T47D (cell line): ENCODE measurements at places on chromosomes 11 and 22.

- no peak for DNase-seq
Observed at GRCh38 chr11:25899617-25900160, 432.2 kb upstream of the ANO3 start.

DNA sequence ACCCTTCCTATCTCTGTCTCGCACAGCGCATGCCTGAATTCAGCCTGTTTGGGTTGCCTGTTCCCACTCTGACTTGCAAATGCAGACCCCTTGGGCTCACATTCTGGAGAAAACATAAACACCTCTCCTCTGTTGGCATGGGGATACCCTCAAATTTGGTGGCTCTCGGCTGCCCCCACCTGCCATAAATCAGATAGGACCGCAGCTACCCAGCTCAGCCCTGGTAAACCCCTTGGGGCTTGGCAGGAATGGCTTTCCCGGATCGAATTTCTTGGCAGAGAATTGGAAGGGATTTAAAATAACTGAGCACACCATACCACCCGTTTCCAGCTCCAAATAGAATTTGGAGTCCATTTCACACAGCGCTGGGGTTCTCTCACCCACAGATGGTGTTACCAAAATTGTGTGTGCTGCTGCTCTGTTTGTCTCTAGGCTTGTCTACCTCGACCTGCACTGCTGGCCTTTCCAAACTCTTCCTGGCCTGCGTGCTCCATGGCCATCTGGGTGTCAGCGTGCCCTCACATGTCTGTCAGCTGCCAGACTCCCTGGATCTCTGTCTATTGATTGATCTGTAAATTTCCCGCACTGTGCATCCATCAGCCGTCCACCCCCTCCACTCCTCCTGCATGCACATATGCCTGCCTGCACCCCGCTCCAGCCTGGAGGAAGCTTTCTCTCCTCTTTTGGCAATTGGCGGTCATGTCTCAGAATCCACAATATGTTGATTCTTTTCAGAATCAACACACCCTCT, 134.0 kb downstream of the NTM start:
- DNase-seq: no peak

- no peak for DNase-seq
Observed at GRCh38 chr11:84790849-84791427, 836.2 kb downstream of the DLG2 start.

- no peak for DNase-seq
Observed at GRCh38 chr11:96318850-96319249, 24.1 kb downstream of the MAML2 start.

DNA sequence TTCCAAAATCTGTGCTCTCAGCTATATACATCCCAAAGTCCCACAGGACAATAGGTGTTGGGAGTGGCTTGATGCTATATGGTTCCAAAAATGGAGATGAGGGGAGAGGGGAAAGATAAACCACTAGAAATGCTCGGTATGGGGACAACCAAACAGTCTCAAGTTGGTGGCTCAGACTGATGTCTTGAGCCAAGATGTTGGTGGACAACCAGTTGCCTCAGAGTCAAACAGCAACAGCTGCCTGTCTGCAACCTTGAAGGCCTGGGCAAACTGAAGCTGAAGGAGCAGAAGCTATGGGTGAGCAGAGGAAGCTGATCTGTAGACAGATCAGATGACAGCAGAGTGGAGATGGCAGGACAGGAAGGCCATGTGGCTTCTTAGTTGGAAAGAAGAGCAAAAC, 4.0 kb downstream of the RRP8 start:
- DNase-seq: no peak

GRCh38 chr11:96607864-96608558, 218.2 kb downstream of the JRKL start:
- no peak for DNase-seq

- DNase-seq: no peak
Observed at GRCh38 chr11:119907878-119908572, 179.0 kb upstream of the NECTIN1 start.

DNA sequence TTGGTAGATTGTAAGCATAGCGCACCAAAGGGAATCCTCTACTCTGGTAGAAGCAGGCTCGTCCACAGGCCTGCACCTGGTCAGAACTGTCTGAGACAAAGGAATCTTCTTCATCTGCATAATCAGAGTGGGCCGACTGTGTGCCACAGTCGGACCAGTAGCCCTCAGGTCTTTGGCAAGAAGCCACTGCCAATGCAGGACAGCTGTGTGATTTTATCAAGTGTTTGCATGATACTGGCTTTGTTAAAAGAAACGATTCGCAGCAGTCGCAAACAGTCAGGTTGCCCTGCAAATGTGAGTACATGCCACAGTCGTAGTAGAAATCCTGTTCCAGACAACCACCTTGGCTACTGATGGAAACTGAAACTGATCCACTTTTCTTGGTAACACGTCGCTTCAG, 4.9 kb upstream of the CCDC34 start:
- peak; percentile 37 for DNase-seq

DNA sequence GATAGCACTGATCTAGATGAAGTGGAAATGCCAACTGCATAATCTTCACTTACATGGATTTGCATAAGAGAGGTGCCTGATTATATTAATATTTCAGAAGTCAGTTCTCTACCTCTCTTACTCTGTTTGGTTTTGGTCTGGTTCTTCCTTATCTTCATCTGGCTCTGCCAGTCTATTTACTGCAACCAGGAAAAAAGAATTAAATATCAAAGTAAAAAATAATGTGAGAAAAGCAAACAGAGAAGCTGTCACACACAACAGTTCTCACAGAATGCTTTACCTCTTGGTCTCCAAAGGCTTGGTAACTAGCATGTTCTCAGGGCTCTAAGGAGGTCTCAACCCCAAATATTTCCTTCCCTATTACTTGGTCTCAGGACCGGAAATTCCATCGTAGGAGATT, 6.7 kb downstream of the VSIG10L2 start:
- DNase-seq: peak; percentile 62

GRCh38 chr22:36409911-36410756, 22.4 kb upstream of the MYH9 start:
- DNase-seq: peak; percentile 98

GRCh38 chr22:35275580-35275979, 18.3 kb downstream of the HMGXB4 start:
- DNase-seq: no peak

- no peak for DNase-seq
Observed at GRCh38 chr11:72349616-72350218, 84.6 kb downstream of the CLPB start.

GRCh38 chr22:20147237-20147988, 3.4 kb downstream of the CCDC188 start:
- DNase-seq: no peak

DNA sequence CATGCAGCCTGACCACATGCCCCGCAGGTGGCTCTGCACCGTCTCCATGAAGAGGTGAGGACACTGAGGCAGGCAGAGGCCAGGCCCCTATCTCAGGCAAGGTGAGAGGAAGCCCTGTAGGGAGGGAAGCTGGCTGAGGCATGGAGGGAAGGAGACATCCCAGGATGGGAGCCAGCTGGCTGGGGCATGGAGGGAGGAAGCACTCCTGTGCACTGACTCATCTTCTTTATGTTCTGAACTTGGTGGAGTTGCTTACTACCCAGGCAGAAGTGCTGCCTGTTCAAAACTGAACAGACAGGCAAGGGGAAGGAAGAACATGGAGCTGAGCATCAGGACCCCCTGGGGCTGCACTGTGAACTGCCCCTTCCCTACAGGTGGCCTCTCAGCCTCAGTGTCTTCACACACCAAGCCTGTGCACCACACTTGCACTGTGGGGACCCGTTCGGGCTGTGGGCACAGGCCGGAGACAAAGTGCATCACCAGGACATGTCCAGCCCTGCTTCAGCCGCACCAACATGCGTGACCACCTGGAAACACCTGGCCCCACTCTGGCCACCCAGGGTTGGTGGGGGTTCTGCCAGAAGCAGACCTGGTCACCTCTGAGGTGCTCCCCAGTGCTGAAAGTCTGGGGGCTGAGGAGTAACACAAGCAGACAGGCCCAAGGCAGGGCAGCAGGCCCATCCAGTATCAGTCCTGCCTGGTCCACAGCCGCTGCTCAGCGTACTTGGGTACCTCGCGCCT, 55.5 kb downstream of the DGCR2 start:
- DNase-seq: no peak

DNA sequence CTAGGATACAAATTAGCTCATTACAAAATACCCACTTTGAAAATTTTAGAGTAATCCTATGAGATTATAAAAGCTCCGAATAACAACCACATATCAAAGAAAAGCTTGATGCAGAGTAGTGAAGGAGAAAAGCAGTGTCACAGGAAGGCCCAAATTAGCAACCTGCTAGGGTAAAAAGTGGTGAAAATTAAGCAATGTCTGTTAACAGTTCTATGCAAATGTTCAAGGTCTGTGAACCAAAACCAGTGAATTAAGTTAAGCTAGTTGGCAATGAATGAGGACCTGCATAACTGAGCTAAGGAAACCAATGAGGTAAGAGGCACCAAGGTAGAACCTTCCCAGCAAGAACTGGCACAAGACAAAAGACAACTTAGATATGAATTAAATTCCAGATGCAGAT, 29.6 kb downstream of the PRDM10 start:
- DNase-seq: no peak

DNA sequence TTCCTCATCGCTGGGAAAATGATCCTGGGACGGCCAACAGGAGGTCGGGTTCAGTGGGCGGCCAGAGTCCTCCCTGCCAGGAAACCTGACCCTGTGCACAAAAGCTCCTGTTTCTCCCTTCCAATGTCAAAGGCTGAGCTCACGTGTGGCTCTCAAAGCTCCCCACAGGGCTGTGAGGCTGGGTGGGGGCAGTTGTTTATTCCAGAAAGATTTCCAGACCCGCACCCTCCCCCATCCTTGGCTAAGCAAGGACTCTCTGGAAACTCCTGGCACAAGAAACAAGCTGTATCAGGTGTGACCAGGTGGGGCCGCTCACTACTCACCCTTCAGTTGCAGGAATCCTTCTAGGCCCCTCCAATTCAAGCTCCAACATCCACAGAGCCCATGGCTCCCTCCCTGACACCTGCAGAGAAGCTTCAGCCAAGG, 131.9 kb downstream of the SHANK2 start:
- peak; percentile 86 for DNase-seq

DNA sequence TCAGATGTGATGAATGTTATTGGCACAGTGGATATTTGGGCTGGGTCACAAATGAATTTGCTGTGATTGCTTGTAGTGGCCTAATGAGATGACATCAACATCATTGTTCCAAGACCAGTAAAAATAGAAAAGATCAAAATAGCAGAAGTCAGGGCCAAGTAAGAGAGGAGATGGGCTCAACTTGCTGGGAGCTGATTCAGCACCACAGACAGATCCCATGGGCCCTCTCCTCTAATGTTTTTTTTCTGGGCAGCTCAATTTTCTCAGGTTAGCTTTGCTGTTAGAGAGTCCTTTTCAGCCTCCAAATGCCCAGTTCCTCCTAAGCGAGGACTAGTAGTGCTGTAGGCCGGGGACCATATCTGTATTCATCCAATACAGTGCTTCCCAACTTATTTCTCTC, 86.0 kb upstream of the IZUMO1R start:
- peak; percentile 25 for DNase-seq

DNA sequence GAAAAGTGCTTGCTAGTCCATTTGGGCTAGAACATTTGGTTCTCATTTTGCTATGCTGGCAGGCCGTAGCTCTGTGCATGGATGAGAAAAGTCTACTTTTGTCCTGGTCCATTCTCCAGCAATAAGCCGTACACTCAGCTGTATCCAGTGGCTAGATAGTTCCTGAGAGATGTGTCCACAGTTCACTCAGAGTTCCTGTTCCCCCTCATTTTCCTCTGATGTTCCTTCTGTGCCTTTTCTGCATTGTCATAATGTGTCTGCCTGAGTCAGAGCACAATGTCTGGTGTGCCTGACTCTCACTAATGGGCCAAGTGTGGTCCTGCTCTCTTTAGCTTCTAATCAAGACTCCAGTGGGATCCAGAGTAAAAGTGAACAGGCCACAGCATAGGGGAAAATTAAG, 215.7 kb upstream of the CTSC start:
- no peak for DNase-seq

GRCh38 chr11:17102462-17102861, 25.0 kb upstream of the RPS13 start:
- no peak for DNase-seq

DNA sequence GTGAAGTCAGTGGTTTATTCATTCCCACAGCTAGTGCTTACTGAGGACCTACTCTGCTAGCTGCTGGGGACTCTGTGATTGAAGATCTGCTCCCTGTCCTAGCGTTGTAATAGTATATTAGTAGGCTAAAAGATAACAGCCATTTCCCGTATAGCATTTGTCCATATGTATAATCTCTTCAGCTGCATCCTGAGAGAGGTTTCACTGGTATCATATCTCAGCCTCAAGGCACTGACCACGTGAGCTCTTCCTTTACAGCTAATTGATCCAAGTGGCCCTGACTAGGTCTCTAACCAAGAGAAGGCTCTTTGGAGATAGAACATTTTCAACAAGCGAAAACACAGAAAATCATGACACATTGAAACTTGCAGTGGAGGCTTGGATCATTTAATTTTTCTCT, 110.2 kb downstream of the APIP start:
- no peak for DNase-seq

DNA sequence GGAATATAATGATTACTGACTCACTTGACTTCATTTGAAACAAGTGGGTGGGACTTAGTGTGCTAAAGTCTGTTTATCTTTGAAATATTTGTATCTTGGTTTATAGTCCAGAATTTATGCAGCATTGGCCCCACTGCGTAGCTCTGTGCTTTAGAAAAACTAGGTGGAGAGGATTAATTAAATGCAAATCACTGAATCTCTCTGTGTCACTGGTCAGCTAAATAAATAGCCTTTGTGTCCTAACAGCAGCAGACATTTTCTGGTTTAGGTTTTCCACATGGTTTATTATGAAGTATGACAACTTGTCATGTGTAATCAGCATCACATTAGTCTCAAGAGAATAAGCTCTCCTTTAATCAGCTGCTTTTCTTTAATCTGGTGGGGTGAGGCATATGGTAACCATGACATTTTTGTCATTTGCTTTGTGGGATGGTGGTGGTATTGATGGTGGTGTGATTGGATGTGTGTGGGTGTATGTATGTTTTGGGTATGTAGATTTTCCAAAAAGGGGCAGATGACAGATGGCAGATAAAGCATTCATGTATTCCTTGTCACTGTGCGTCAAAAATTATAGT, 33.9 kb downstream of the BCL2L13 start:
- no peak for DNase-seq

DNA sequence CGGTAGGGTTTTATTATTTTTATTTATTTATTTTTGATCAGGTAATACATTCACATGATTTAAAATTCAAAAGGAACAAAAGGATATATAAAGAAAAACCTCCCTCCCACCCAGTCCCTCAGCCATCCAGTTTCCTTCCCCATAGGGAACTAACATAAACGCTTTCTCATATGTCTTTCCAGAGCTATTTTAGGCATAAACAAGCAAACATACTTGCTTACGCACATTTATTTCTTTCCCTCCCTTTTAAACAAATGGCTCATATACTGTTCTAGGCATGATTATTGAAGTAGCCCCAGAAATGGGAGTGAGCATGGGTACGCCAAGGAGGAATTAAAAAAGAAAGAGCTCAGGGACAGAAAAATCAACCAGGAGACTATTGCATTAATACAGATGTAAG, 63.7 kb downstream of the LIF start:
- DNase-seq: no peak

GRCh38 chr11:72690166-72690565, 15.9 kb upstream of the PDE2A start:
- no peak for DNase-seq
